ENCODE measurements at places on chromosomes 11 and 22.

DNA sequence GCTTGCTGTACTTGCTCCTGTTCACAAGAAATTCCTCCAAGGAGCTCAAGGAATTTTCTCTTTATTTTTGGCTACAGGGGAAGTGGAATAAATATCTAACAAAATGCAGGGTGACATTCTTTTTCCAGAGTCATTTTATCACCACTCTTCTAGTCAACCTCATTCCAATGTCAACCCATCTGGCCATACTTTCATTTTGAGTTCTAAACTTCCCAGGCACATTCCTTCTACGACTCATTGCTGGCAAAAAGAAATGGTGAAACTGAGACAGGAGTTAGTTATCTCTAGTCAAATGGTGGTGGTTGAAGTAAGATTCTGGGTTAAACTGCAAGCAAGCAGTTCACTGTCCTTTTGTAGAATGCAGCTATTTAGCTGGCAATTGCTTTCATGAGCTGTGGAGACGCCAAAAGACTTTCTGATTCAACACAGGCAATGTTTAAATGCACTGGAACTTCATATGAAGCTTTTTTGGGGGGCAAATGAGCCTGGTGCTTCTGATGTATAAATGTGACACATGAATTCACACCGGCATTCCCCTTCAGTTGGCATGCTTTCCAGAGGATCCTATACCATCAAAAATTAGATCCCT lies 304.6 kb downstream of the CADM1 start:
- no peak for DNase-seq

- DNase-seq, result no peak
These were observed 173.9 kb downstream of the SHANK2 start for GRCh38 chr11:71078482-71078881.

GRCh38 chr11:41201156-41201555 lies 258.3 kb downstream of the LRRC4C start:
- DNase-seq, result no peak

DNA sequence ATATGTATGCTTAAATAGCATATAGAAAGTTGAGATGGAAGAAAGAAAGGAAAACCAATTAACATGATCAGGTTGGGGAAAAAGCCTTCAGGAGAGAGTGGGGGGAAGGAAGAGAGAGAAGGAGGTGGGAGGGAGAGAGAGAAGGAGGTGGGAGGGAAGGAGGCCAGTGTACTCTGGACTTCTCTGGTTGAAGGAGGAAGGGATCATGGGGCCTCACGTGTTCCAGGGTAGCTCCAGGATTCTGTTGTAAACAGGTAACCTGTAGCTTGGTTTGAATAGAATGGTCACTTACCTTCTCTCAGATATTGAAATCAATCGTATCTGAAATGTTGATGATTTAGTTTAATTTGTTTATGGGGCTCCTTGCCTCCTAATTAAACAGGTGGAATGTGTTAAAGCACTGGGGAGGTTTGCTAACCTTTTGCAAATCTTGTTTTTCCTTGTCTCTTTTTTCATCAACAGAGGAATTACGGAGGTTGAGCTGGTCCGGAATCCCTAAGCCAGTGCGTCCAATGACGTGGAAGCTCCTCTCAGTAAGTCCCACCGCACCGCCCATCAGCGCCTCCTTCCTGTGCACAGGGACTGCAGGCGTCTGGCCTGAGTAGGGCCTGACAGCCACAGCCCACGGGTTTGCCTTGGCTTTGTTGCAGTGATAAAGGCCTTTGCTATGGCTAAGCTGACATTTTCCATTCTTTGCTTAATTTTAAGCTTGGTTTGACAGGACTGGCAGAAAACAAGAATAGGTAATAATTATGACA lies 115.9 kb downstream of the TBC1D22A start:
- DNase-seq, result no peak

DNA sequence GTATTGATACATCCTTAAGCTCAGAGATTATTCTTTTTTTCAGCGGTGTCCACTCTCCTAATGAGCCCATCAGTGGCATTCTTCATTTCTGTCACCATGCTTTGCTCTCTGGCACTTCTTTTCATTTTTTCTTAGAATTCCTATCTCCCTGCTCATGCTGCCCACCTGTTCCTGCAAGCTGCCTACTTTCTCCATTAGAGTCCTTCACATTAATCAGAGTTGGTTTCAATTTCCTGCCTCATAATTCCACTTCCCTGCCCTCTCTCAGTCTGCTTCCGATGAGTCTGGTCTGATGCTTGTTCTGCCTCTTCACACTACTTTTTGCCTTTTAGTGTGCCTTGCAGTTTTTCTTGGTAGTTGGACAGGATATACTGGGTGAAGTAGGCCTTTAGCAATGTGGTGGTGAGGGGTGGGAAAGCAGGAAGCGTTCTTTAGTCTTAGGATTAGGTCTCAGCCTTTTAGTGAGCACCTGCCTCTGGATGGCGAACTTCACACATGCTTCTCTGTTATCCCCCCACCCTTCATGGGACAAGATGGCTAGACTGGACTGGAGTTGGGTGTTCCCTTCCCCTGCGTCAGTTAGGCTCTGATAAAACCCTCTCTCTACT lies 53.6 kb downstream of the CECR2 start:
- no peak for DNase-seq

- DNase-seq, result no peak
These were observed 115.4 kb upstream of the SEZ6L start for GRCh38 chr22:26053737-26054316.

GRCh38 chr11:100940111-100940510 lies 189.5 kb downstream of the PGR start:
- no peak for DNase-seq

DNA sequence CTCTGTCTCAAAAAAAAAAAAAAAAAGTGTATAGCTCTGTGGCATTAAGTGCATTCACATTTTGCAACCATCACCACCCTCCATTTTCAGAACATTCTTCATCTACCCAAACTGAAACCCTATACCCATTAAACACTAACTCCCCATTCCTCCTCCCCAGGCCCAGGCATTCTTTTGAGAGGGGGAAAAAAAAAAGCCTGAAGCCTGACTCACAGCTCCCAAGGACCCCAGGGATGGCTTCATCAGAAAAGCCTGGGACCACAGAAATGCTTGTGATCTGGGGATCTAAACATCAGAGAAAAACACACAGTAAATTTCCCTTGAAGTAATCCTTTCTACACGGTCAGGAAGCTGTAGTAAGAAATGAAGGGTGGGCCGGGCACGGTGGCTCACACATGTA lies 10.7 kb upstream of the GTSE1 start:
- DNase-seq, result no peak

- no peak for DNase-seq
These were observed 89.0 kb upstream of the GRK3 start for GRCh38 chr22:25475257-25476022.

GRCh38 chr11:113410414-113411135 lies 23.0 kb downstream of the ANKK1 start:
- DNase-seq, result no peak

DNA sequence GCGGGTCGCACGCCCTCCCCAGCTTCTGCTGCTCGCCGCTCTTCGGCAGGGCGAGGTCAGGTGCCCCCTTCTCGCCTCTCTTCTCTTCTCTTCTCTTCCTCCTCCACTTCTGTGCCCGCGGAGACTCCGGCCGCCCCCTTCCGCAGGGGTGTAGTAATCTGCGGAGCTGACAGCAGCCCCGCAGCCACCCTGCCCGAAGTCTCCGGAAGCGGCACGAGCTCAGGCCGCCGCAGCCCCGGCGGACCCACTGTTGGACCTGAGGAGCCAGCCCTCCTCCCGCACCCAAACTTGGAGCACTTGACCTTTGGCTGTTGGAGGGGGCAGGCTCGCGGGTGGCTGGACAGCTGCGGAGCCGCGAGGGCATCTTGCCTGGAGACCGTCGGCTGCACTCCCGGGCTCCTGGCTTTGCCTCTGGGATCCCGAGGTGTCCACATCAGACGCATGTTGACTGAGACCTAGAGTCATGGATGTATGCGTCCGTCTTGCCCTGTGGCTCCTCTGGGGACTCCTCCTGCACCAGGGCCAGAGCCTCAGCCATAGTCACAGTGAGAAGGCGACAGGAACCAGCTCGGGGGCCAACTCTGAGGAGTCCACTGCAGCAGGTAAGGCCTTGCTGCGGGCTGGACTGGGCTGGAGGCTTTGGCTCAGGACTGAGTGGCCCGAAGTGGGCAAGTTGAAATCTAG lies 486 bp downstream of the STIM1 start:
- no peak for DNase-seq

- no peak for DNase-seq
These were observed 138.8 kb downstream of the RCN1 start for GRCh38 chr11:32229576-32230240.

DNA sequence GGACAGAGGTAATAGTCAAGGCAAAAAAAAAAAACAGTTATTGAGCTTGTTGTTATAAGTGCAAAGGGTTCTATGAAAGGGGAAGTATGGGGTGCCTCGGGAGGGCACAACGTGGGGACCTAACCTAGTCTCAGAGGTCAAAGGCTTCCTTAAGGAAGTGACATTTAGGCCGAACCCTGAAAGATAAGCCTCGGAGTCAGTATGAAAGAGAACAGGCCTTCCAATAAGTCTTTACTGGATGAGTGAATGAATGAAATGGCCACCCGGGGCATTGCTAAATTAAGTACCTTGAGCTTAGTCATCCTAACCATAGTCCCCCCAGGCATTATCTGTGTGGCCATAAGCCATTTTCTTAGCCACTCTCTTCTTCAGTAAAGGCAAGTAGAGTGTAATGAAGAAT lies 19.7 kb downstream of the FLI1 start:
- no peak for DNase-seq

DNA sequence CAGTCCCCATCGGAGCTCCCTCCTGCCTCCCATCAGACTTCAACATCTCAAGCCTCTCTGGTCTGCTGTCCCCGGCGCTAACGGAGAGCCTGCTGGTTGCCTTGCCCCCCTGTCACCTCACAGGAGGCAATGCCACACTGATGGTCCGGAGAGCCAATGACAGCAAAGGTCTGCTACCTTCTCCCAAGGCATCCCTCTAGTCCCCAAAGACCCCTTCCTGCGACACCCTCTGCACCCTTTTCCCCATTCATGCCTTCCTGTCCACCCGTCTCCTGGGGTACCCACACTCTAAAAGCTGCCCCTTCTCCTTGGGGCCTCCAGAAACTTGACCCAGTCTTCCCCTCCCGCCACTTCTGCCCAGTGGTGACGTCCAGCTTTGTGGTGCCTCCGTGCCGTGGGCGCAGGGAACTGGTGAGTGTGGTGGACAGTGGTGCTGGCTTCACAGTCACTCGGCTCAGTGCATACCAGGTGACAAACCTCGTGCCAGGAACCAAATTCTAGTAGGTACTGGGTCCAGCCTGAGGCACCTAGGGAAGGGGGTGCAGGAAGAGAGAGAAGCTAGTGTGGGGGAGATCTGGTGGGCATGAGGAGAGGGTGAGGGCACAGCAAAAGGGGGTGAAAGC lies 860 bp downstream of the UPK2 start:
- no peak for DNase-seq

DNA sequence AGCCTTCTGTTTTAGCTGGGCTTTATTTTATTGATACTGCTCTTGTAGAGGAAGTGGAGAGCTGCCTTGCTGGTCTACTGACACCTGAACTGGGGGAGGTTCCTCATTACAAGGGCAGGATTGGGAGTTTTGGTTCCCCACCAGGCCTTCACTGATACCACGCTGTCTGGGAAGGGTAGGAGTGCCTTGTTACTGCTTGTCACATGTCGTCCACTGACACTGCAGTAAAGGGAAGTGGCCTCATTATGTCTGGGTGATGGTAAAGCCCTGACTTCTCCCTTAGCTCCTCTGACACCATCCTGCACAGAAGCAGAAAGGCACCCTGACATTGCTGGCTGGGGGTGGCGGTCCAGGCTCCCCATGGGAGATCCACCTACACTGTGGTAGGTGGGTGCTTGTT lies 38.7 kb upstream of the ELF5 start:
- no peak for DNase-seq

GRCh38 chr11:129191649-129192048 lies 476 bp downstream of the ARHGAP32 start:
- DNase-seq, result no peak

DNA sequence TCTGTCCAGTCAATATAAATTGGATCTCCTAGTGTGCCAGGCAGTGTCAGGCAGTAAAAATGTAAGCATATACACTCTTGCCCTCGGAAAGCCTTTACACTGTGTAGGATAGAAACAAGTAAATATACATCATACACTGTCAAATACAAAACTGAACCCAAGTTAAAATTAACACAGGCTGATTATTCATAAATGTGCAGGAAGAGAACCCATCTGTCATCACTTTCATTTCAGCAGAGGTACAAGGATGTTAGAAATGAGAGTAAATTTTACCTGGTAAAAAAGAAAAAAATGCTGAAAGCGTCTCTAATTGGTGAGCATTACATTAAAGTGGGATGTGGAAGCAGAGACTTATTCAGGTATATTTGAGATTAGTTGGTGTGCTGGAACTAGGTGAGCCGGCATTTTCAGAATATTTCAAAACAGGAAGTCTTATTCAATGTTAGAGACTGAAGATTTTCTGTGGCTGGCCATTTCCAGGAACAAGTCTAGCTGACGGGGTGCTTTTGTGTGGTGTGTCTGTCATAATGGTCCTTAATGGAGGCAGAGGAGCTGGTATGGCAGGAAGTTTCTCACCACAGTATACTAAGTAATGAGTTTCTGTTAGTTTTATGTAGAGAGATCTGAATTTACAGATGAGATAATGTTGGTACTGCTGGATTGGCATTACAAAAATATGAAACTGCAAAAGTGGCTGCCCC lies 192.6 kb downstream of the CASP12 start:
- no peak for DNase-seq

- peak; percentile 72 for DNase-seq
These were observed at the start of gene C1QTNF5 for GRCh38 chr11:119340335-119341221. C1QTNF5 (minus strand) TSS chr11:119340883; CDS start chr11:119340397, 486 bp downstream.

DNA sequence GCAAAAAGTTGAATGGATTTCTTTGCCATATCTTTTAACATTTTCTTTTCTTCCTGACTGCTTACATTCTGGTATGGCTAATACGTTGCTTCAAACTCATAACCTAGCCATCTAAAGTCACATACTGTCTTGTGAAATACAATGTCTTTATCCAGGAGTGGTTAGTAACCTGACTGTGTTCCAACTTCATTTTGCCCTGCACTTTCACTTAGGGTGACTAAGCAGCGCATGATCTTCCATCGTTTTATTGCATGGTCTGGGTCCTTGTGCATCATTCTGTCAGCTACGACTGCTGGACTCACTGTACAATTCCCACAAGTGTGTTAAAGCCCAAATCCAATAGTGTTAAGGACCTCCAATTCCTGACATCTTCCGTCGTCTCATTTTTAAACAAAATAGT lies 403.2 kb downstream of the NTM start:
- no peak for DNase-seq

DNA sequence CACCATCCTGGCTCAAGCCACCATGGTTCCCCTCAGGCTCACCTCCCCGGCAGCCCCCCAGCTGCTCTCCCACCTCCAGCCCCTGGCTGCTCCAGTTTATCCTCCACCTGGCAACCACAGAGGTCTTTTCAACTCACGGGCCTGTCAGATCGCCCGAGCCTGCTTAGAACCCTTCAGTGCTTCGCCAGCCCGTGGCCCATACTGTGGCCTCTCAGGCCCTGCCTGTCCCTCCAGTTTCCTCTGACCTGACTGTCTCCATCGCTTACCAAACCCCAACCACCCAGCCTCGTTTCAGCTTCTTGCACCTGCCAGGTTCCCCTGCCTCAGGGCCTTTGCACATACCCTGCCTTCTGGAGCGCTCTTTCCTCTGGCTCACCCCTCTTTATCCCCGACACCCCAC lies 6.9 kb downstream of the KCNC1 start:
- DNase-seq, result no peak

Measured in hypothalamus (tissue), 51 donors.